ENCODE measurements at places on chromosomes 7 and 10.

DNA sequence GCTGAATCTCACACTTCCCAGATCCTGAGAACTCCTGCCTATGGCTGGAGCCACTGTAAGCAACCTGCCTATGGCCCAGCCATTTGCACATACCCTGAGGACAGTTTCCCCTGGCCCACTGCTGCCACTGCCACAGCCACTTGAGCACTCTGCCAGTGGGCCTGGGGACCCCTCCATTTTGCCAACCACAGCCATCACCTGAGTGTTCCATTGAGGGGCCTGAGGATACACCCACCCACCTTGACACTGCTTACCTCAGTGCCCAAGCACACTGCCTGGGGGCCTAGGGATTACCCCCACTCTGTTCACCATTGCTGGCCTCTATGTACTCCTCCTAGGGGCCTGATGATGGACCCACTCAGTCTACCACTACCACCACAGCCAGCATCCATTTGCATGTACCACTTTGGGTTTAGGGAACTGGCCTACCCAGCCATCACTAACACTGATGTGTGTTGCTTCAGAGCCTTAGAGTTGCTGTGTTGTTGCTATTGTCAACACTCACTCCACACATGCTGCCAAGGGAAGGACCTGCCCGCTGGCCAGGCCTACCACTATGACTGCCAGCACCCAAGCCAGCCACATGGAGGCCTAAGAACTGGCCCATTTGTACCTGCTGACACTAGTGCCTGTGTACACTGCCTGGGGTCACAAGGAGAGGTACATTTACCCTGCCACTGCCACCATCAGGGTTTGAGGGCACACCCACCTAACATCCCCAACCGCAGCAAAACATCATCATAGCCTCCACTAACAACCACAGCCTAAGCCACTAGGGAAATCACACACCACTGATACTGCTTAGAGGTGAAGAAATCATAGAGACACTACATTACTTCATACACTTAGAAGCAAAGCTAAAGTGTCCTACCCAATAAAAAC lies 45.9 kb upstream of the ANTXRL start:
- DNase-seq, result no peak

- no peak for DNase-seq
These were observed 25.3 kb downstream of the FKBP6 start for GRCh38 chr7:73353243-73353642.

- no peak for DNase-seq
These were observed 58.0 kb downstream of the AKR1B1 start for GRCh38 chr7:134400859-134401258.

- no peak for DNase-seq
These were observed 72.0 kb upstream of the KCTD7 start for GRCh38 chr7:66556549-66557213.

GRCh38 chr7:140544388-140544826 lies 65.1 kb upstream of the MKRN1 start:
- no peak for DNase-seq
